Stimulated activated CD4-positive, alpha-beta T cell treated with anti-CD3 and anti-CD28 coated beads, TNF-alpha, amount 100 ng/mL, for 4 hours (primary cell): ENCODE measurements at places on chromosomes 4 and X.

DNA sequence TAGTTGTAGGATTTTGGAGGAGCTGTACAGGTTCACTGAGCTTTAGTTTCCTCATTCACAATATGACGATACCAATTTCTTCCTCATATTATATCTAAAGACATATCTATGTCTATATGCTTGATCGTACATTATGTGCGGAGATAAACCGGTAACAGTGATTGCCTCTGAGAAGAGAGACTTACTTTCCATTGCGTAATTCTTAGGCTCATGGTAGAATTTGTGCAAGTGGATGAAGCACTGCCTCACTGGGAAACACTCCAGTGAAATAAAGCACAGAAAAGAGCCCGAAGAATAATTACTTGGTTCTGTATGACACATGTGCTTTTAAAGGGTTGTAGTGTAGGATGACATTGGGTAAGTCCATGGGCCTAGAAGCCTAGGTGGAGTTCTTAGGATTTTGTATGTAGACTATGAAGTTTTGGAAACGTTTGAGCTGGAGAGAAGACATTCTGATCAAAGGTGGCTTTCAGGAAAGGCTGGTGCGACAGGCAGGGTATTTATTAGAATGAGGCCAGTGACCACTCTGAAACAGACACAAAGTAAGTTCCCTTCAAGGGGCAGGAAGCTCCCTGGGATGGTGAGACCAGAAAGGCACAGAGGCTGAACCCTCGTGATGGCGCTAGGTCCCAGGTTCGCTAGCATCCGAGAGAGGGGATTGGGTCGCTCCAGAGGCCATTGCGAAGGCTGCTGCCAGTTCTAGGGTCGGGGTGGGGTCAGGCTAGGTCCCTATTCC, 649 bp upstream of the VBP1 start:
- no peak for DNase-seq

GRCh38 chr4:110878956-110879355, 256.1 kb upstream of the PITX2 start:
- no peak for DNase-seq

DNA sequence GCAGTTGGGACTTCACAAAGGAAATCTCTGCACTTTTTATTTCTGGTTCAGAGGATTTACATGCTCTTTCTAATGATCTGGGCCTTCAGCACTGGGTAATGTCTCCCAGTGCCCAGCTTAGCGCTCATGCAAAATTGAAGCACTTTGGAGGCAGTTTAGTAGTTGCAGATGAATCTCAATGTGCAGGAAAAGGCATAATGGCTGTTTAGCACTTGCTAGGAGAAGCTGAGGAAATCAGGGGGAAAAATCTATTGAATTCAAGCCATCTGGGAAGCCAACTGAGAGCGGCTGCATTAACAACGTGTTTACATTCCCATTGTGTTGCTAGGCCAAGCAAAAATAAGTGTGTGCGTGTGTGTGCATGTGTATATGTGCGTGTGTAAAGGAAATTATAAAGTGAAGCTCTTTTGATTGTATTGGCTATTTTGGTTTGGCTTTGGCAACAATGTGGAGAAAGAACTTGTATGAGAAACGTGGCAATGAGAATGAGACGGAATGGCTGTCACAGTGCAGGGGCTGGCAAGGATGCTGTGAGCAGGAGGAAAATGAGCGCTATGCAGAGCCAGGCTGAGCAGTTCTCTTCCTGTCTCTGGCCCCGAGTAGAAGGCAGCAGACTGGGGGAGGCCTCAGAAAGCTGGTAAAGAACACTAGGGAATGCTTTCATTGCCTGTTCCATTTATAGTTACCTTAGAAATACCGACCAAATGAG, 231.5 kb downstream of the UNC5C start:
- no peak for DNase-seq

- DNase-seq, result no peak
These were observed 34.9 kb downstream of the TBC1D14 start for GRCh38 chr4:6944301-6945051.

- DNase-seq, result no peak
These were observed 597.0 kb downstream of the IQCM start for GRCh38 chr4:149218672-149219071.

GRCh38 chr4:177706916-177707315, 264.7 kb upstream of the AGA start:
- DNase-seq, result no peak

GRCh38 chr4:111812760-111813159, 332.5 kb upstream of the FAM241A start:
- no peak for DNase-seq

- no peak for DNase-seq
These were observed 5.5 kb upstream of the HAUS3 start for GRCh38 chr4:2247128-2248043.

- DNase-seq, result peak; percentile 82
These were observed at the start of gene NKRF for GRCh38 chrX:119606280-119607017. Gene NKRF (minus strand): TSS chrX:119606424.

DNA sequence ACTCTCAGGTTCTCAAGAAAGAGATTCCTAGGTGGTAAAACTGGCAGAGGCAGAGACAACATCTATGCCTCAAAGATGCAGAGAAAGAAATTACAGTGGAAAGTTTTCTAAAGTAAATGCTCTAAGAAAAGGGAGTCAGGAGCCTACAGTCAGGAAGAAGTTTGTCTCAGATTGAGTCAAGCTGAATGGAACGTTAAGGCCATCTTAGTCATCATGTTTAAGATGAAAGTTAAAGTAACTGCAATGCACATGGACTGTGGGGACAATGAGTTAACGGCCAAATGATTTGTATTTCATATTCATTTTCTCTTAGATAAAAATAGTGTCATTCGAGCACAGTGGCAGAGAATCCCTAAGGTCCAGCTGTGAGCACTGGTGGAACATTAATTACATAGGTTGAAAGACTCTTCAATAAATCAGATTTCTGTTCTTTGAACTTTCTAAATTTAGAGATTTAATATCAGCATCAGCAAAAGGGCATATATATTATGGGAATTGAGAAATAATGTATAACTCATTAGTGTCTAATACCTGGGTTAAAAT, 384.6 kb downstream of the DTHD1 start:
- no peak for DNase-seq

DNA sequence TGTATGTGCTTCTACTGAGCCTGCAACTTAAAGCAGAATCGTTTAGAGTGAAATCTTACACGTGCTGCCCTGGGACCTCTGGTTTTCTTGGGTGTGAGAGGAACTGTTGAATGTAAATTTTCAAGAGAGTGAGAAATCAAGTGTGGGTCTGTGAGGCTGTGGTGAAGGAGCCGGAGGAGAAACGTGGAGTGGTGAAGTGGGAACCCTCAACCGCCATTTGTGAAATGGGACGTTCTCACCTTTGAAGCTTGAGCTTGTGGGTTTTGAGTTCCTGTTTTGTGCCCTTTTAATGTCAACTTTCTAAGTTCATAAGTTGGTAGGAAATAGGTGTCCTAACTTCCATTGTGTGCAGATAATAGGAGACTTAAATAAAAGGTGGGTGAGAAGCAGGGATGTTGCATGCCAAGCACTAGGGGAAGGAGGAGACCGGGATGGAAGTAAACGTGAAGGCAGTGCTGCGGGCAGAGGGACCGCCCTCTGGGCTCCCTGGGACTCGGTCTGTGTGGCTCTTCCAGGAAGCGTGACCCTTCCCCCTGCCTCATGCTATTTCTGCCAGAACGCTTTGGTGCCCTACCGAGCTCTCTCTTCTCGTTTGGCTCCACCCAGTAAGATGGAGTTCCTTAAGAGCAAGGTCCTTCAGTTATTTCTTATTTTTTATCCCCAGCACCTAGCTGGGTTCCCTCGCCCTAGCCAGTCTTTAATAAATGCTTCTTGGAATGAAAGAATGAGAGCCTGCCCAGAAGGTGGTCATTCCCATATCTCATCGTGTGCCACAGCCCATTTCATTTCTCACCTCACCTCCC, 56.0 kb downstream of the TMEM131L start:
- no peak for DNase-seq

DNA sequence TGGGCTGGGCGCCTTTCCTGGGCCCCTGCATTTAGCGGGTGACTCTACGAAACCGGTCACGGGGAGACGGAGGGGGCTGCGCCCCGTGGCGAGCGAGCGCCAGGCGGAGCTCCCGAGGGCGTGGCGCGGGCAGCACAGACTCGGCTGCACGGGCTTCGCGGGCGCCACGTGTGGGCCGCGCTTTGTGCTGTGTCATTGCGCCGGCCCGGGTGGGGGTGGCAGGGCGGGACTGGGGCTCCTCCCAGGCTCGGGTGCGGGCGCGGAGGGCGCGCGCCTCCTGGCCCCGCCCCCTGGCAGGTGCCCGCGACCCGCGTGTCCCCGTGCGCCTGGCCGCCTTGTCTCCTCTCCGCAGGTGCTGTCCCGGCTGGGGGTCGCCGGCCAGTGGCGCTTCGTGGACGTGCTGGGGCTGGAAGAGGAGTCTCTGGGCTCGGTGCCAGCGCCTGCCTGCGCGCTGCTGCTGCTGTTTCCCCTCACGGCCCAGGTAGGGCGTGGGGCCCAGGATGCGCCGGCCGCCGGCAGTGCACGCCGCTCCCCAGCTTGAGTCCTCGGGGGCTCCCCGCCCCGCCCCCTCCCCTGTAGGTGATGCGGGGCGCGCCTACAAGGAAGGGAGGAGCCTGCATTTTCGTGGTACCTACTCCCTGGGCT, 651 bp downstream of the UCHL1 start:
- peak; percentile 22 for DNase-seq

GRCh38 chrX:109773374-109773773, 40.3 kb upstream of the ACSL4 start:
- DNase-seq, result no peak

DNA sequence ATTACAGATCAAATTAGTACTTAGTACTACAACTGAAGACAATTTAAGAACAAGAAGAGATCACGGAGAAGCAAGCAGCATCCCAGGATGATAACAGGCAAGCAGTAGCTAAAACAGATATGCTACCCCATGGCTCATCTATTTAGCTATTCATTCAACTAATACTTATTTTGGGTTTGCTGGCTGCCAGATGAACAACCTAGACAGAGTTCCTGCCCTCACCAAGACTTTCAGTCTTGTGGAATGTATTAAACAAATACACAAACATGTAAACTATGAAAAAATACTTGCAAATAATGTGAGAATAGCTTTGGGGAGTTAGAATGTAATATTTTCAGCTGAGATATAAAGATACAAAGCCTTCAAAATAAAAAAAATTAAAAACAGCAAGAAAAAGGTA, 2.4 kb upstream of the CORIN start:
- no peak for DNase-seq

GRCh38 chrX:82945332-82945731, 562.8 kb upstream of the POU3F4 start:
- no peak for DNase-seq

- no peak for DNase-seq
These were observed 38.3 kb downstream of the AFAP1 start for GRCh38 chr4:7901311-7901885.

DNA sequence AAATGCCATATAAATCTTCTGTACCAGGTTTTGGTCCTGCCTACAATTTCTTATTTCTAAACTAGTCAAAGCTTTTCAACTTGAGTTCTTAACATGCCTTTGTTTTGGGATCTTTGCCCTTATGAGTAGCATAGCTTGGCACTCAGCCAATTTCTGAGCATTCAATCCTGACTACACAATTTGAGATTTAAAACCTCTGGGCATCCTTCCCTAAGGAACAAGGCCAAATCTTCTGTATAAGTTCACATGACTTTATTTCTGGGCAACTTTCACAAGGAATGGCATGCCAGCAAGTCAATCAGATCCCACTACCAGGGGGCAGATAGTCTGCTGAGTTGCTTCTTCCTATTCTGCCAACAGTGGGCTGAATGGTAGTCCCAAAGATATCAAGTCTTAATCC, 254.2 kb downstream of the ADAMTS3 start:
- no peak for DNase-seq
